ENCODE measurements at places on chromosomes 5 and 9.

DNA sequence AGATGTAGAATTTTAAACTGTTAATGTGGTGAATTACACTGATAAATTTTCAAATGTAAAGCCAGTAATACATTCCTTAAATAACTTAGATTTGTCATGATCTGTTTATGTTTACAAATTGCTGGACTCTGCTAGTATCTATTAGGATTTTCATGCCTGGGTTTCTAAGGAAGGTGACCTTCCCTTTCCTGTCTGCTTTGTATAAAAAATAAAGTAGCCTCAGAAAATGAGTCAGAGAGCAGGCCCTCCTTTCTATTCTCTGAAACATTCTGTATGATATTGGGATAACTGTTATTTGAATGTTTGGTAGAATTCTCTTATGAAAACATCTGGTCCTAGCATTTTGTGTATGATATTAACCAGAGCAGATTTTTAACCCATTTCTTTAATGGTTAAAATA is 255.3 kb downstream of the SYK start:
- DNase-seq = no peak

GRCh38 chr5:14148890-14149671 is 5.9 kb downstream of the TRIO start:
- no peak for DNase-seq

DNA sequence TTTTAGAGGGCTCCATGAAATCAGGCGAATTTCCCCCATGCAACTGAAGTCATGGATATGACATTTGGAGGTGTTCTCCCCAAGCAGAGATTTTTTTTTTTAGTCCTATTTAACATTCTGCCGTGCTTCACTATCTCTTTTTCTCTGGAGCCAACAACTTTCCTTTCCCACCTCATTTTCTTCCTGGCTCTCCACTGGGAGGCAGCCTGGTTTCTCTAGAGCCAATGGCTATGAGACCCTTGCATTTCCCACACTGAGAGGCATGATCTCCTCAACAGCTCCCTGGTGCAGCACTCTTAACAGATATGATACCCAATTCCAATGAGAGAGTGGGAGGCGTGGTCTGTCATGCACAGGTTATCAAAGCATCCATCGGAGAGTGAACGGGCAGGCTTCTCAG is 310.8 kb downstream of the DRD1 start:
- no peak for DNase-seq

- DNase-seq = no peak
These were observed 18.9 kb upstream of the SLC30A5 start for GRCh38 chr5:69074664-69075521.

DNA sequence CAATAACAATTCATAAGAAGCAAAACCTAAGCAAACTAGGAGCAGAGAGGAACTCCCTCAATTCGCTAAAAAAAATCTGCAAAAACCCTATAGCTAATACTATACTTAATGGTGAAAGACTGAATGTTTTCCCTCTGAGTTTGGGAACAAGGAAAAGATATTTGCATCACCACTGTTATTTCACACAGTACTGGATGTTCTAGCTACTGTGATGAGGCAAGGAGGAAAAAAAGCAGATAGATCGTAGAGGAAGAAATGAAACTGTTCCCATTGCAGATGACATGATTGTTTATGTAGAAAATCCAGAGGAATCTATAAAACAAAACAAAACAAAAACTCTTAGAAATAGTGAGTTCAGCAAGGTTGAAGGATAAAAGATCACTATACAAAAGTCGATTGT is 116.7 kb downstream of the PHF2 start:
- DNase-seq = no peak

DNA sequence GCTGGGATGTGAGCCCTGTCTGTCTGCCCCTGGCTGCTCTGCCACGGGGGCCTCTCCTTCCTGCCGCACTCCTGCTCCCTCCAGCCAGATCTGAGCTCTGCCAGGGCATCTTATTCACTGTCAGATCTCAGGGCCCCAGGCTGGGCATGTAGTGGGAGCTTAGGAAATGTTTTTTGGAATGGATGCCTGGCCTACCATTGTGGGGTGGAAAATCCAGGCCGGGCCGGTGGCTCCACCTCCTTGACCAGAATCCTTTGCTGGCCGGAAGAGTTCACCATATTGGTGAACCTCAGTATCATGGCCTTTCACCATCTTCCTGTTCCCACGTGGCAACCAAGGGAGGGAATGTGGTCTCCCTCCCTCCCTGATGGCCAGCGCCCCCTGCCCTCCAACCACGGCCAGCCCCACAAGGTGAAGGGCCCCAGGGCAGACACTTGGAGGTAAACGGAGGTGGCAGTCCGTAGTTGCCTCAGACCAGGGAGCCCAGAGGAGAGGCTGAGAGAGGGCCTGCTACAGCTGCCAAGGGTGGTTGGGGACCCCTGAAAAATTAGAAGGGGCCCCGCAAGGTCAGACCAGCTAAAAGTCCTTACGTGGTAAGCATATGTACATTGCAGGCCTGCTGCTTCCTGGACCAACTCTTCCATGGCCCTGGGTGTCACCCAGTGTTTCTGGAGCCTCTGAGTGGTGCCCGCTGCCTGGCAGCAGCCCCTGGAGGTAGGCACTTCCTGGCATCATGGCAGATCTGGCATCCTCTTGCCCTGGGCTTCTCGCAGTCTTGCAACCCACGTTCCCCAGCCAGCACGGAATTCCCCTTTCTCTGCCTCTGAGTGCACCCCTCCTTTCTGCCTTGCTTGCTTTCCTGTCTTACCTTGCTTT is 153.3 kb downstream of the RGS3 start:
- peak; percentile 66 for DNase-seq

DNA sequence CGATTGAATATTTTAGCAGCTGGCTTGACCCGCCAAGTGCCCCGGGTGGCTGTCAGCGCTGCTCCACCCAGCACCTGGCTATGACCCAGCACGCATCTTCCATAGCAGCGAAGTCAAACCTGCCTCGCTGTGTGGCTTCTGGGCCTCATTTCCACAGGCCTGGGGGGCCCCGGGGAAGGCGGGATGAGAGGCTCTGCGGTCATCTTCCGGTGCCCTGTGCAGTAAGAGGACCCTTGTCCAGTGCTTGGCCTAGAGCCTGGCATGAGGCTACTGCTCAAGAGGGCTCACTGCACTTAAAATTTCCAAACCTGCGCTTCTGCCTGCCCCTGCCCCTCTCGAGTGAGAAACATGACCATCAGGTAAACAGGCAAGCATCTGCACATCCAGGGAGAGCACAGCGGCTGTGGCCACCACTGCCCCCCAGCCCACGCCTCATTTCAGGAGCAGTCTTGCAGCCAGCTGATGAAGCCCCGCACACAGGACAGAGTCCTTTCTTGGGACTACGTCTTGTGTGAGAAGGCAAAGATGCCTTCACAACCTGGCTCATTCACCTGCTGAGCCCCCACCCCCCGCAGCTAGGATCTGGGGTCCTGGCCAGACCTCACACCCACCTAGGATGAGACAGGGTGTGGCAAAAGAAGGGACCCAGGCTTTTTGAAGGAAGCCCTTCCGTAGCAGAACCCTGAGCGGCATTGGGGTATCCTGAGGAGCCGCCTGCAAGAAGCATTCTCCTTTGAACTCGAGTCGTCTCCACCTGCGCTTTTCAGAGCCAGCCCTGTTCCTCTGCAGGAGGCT is 69.5 kb upstream of the UNC5A start:
- no peak for DNase-seq

DNA sequence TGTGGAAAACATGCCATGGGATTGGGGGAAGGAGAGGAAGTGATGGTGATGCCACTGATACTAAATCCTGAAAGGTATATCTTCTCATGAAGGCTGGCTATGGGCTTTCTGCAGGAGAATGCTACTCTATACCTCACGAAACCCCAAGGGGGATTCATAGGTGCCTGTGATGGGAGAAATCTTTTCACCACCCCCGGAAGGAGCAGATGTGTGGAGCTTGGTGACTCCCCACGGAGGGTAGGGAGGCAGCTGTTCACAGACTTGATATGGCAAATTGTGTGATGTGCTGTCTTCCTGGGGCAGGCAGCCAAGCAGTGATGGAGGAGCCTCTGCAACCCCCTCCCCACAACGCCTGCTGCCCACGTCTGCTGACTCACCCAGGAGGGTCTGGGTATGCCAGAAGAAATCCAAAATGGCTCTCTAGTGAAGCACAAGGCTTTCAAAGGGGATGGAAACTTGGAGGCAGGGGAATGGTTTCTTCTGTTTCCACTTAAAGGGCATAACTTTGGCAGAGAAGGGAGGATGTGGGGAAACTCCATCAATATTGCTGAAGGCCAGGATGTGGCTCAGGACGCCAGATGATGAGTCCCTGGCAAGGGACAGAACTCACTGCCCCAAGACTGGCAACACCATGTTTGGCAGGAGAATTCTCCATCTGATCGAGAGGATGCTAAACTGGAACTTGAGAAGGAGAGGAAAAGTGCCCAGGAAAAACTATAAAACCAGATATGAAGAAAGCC is 188.3 kb downstream of the GABBR2 start:
- peak; percentile 32 for DNase-seq

- DNase-seq = peak; percentile 93
These were observed 88.8 kb downstream of the ANXA2R start for GRCh38 chr5:42951293-42951840.

DNA sequence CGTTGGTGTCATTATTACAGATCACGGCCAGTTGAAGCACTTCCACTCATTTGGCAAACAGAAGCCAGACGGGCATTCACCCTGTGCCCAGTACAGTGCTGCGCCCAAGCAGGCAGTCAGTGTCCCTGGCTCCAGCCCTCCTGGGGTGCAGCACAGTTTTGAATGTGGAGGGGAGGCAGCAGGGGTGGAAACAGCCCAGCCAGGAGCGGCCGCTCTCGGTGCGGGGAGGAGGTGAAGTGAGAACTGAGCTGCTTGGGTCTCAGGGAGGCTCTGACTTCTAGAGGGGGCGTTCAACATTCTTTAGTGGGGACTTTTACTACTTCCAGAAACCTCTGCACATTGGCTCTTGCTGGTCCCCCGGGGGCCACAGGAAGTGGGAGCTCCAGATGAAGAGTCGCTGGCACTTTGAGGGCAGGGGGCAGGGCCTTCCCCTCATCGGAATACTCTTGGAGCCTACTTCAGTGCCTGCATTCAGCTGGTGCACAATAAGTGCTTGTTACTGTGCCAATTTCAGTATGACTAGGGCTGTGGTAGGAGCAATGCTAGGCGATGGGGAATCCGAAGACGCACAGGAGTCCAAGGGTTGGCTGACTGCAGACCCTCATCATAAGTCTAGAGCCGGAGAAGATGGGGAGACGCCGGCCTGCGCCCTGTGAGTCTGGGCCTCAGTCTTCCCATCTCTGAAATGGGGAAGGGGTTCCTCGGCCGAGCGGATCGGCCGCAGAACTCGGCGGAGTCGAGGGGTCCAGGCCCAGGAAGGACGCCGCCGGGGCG is 492 bp upstream of the NEK6 start:
- DNase-seq = no peak

DNA sequence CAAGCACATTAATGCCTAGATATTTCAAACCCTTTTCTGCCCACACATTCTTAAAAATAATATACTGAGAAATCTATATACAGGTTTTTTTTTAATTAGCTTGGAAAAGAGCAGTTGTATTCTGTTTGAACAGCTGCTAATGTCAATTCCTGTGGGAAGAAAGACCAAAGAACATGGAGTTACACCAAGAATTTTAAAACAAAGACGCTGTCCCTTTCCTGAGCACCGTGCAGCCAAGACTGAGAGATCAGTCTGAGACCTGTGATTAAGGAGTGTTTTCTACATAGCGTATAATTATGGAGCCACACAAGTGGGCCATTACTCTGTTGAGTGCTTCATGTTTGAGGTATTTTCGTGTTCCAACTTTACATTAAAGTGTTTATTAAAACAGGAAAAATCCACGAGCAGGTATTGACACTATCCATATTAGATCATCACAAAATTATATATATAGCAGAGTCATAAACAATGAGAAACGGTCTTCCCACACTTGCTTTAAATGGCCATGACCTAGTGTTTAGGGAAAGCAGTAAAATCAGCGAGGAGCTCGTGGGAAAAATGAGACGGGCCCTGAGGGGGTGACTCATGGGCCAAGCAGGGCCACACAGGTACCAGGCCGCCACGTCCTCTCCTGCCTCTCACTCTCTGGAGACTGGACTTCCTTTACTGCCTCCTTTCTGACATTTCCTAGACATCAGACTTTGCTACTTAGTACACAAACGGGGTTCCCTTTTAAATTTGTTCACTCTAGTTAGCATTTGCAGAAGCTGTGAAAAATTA is 153.1 kb upstream of the OTULINL start:
- DNase-seq = no peak

- DNase-seq = peak; percentile 60
These were observed 71.2 kb upstream of the CNTLN start for GRCh38 chr9:17063535-17064135.

DNA sequence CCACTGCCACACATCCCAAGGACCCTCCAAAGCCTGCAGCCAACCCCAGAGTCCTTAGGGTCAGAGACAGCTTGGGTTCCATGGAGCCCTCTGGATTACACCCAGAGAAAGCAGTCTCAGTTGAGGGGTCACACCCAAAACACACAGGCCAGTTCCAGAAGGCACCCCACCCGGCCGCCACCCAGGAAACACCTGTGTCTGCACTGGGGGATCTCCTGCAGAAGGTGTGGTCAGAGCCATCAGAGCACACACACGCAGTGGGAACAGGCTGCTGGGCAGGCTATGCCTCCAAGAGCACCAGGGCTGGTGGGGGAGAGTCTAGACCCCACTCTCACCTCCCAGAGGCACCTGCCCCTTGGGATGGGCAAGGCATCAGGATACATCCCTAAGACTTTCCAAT is 27.3 kb downstream of the NIPAL4 start:
- peak; percentile 77 for DNase-seq

DNA sequence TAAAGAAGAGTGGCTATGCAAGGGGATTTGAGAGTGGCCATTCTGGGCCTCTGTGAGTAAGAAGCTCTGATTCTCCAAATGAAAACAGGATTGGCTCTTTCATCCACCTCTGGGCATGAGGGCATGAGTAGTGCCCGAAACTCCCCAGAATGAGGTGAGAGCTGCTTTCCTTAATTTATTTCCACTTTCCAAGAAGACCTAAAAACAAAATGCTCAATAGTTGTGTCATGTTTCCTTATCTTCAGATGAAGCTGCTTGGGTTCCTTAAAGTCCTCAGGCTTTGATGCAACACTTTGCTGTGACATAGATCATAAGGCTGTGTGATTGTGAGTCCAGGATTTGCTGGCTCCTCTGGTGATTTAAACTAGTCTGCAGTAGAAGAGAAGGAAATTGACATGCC is 3.1 kb upstream of the ZCCHC10 start:
- DNase-seq = no peak

DNA sequence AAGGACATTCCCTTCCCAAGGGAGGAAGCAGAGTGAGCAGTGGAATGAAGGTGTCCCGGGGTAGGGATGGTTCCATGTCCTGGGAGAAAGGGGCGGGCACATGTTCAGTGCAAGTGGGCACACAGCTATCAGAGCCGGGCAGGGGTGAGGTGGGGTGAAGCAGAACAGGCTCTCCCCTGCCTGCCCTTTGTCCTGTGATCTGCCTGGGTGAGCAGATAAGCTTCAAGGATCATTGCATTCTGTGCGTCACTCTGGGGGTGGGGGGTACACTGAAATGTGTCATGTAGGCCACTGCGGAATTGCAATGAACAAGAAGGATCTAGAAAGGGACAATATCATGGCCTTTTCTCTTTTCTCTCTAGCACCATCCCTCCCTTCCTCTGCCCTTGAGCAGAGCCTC is 61.7 kb upstream of the SHB start:
- no peak for DNase-seq

- DNase-seq = no peak
These were observed 103.1 kb upstream of the SLC44A1 start for GRCh38 chr9:105141146-105141975.
